ENCODE measurements at places on chromosomes 3 and 15. TPM values are rescaled to one million over a fixed set of nuclear protein-coding genes. Genes with fewer than 3 reads are reported as not detected.

Gene SSUH2
- total RNA-seq = 1.00 TPM

Gene MINAR1
- total RNA-seq = 0.03 TPM

Gene CLASP2
- total RNA-seq = 68.3 TPM

Gene ANP32A
- total RNA-seq = 118 TPM

Gene EPHB1
- 1.1 TPM for total RNA-seq

Gene ZNF620
- total RNA-seq = 1.0 TPM

Gene PRICKLE2
- 5.9 TPM for total RNA-seq

Gene PLCB2
- total RNA-seq = 7.7 TPM

Gene POPDC2
- total RNA-seq = 538 TPM

Gene C3orf62
- total RNA-seq = 2.6 TPM

DNA sequence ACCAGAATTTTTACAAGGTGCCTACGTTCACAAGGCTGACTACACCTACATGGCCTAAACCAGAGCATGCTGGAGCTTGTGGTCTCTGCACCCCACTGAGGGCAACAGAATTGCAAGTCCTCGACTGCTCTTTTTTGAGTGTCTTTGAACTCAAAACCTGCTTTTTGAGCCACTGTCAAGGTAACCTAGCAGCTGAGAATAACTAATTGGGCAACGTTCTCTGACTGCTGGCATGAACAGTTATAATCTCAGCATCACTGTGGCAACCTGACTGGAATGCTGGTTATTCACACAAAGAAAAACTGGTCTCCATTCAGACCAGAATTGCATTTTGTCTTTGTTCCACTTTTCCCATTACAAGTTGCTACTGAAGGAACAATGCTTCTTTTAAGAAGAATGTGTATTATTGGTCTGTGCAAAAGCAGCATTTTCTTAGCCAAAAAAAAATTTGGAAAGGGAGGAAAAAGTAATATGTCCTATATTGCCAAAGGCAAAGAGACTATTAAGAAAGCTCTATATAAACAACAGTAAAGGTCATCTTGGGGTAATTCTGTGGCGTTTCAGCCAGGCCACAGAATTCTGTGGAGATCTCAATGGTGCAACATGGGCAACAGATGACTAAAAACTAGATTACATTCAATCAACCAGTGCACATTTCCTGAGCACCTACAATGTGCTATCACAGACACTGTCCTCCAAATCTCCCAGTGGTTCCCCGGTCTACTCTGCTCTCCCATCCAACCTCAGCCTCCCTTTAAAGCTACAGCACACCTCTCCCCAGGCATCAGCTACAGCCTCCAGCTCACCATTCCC, 76.8 kb downstream of the TNIK start:
- no peak for DNase-seq

GRCh38 chr3:127645371-127646015, 16.5 kb downstream of the PODXL2 start:
- DNase-seq = no peak

GRCh38 chr3:21750831-21751391, at the start of gene ZNF385D:
Gene ZNF385D (minus strand): TSS chr3:21751210. CDS start chr3:21750916, 294 bp downstream.
- DNase-seq = peak; percentile 79

DNA sequence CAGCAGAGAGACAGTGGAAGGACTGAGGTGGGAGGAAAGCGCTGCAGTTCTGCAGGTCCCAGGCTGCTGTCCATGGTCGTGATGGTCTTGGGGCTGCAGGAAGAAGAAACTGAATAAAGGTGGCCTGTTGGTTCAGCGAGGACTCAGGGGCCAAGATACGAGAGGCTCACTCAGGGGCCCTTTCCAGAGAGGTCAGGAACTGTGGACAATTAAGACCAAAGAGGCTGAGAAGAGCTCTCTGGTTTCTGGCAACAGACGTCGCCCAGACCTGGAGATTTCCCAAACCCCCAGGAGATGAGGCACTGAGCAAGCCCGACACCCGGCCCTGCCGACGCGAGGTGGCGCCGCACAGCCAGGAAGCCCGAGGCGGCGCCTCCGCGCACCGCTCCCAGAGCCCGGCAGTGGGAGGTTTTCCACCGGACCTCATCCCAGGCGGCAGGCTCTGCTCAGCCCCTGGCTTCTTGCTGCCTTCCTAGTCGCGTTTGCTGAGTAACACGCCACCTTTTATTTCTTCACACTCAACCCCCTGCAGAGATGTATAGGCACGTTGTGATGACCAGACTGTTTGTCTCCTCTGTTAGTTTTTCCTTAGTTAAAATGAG, 56.4 kb upstream of the ARRDC4 start:
- DNase-seq = peak; percentile 86

GRCh38 chr3:96756516-96756915, 57.9 kb upstream of the EPHA6 start:
- no peak for DNase-seq

- no peak for DNase-seq
Measured at GRCh38 chr3:5115506-5116162, 6.5 kb upstream of the ARL8B start.

DNA sequence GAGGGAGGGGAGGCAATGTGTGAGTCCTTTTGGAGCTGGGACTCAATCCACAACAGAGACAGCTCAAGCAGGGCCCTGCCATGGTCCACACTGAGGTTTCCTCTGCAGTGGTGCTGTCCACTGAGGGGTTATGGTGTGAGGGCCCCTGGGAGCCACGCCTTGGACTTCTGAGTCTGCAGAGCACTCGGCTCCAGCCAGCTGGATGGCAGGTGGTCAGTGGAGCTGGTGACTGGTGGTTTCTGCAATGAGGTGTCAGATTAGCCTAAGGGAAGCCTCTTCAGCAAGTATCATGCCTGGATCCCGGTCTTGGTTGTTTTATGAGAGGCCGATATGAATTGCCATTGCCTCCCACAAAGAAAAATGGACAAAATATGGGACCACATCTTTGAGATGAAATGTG, 21.7 kb downstream of the LSM3 start:
- no peak for DNase-seq

DNA sequence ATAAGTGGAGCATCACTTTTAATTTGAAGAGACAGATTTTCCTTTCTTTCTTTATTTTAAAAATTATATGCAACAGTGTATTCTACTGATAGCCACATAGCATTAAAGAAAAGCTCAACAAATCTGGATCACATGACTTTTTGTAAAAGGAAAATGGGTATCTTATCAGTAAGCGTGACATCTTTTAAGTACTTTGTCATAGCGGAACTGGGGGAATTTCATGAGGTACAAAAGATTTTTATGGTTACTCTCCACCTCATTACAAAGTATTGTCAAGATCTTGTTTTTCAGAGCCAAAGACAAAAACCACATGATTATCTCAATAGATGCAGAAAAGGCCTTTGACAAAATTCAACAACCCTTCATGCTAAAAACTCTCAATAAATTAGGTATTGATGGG, 219.6 kb upstream of the ZPLD1 start:
- no peak for DNase-seq

DNA sequence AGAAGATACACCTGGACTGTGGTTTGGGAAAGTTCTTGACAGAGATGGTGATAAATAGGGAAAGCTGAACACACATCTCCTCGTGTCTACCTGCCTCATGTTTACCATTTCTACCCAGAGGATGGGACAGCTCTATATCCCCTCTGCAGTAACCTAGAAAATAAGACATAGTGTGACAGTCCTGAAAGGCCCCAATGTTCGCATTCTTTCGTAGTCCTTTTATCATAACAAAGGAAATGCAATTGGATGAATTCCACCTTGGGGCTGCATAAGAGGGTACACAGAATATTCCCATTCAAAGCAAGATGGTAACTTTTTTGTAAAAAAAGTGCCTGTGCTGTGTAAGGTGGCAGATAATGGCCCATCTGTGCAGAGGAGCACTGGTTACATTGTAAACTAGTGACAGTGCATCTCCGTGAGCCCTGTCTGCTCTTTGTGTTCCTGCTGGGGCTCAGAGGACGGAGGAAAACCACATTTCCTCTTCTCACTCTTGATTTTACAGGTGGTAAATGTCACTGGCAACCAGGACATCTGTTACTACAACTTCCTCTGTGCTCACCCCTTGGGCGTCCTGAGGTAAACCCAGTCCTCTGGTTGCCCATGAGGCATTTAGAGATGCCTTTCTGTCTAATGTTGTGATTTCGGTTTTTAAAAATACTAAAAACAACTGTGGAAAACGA, 74.3 kb downstream of the SIDT1 start:
- no peak for DNase-seq

DNA sequence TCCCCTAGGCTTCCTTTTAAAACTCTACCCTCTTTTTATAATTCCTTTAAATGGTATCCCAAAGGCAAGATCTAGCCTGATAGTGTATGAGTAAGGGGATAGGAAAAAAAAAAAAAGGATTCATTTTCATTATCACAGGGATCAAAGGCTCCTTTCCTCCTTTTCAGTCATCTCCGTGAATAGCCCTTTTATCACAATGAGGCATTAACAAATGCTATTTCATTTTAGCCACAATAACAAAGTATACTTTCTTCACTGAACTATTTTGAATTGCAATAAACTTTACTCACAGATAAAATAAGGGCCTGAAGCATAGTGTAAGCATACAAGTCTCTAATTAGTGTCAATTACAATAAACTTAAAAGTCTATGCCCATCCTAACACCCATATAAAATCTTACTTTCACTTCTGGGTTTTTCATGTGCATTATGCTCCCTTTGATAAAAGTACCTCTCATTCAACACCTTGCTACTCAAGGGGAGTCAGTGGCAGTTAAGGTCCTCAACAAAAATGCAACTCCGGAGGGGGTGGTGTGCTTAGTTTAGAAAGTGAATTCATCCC, 8.6 kb downstream of the HIGD1A start:
- no peak for DNase-seq

DNA sequence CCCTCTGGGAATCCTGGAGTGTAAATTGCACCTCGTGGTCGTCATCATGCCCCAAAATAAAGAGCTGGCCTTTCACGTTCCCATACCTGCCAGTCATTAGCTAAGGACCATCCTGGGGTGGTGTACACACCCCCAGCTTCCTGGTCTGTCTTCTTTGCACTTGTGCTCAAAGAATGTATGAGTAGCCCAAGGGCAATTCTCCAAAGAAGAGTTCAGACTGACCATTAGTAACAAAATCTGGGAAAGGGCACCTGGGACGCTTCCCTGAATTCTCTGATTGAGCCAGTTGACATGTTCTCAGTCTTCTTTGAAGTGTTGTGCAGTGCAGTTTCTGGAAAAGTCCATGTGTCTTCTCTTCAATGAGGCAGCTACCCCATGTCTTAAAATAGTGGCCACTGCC, 34.8 kb downstream of the FAM3D start:
- DNase-seq = no peak

GRCh38 chr15:58462547-58462946, 30.8 kb downstream of the LIPC start:
- no peak for DNase-seq

GRCh38 chr3:53282581-53282980, 26.8 kb upstream of the TKT start:
- DNase-seq = no peak

DNA sequence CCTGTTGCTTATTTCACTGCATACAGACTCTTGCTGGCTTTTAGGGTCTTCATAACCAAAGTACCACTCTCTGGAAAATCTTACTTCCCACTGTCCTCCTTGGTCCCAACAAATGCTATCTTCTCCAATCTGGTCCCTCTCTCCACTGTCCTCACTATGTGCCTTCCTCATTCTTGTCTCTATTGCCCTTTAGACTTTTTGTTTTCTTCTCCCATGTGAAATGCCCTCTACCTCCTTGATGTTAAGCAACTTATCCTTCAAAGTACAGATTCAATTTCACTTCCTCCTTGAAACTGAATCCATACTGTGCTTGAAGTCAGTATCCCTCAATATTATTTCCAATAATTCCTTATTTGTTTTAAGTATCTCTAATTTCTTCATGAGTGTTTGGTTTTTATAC, 60.8 kb downstream of the CGGBP1 start:
- DNase-seq = no peak

GRCh38 chr3:149343951-149344350, 10.5 kb upstream of the TM4SF18 start:
- no peak for DNase-seq

DNA sequence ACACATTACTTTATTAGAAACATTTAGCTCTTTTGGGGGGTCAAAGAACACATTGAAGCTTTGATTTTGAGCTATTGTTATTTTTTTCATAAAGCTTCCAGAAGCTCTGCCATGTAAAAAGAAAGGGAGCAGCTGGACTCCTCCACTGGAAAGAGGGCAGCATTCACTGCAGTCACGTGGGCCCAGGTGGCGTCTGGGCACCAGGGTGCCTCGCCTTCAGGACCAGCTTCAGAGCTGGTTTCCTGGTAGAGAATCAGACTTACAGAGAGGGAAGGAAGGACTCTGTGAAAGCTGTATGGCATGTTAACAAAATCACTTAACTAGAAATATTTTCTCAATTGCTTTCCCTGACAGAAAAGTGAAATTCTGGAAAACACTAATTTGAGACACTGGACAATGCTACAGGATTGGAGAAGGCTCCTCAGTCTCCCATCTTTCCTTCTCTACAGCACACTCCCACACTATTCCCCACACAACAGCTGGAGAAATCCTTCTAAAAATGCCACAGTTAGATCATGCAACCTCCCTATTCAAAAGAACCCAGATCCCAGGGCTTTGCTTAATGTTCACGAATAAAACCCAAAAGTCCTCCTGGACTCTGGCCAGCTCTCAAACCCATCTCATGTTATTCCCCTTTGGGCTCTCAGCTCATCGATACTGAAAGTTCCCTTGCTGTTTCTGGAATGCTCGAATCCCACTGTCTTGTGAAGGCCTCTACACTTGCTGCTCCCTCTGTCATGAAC, 83.2 kb downstream of the NFKBIZ start:
- no peak for DNase-seq

DNA sequence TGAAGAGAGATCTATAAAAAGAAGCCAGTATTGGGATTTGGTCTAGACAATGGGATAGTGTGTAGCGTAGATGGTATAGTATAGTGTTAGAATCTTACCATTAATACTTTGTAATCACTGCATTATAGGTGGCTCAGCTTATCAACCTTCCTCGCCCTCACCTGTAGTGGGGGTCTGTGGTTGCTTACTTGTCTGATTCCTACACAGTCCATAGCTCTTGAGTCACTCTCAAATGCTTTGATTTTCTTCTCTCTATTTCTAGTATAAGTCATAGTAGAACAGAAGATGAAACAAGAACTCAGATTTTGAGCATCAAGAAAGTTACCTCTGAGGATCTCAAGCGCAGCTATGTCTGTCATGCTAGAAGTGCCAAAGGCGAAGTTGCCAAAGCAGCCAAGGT, 115.2 kb downstream of the IL1RAP start:
- DNase-seq = no peak

DNA sequence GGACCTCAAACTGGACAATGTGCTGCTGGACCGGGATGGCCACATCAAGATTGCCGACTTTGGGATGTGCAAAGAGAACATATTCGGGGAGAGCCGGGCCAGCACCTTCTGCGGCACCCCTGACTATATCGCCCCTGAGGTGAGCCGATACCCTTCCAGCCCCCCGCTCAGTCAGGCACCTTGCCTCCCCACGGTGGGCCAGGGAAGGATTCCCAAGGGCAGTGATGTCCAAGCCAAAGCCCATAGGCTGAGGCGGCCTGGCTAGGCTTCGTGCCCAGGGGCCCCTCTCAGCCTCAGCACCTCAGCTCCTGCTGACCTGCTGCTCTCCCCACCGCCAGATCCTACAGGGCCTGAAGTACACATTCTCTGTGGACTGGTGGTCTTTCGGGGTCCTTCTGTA, 27.7 kb downstream of the PRKCD start:
- DNase-seq = no peak

- peak; percentile 77 for DNase-seq
Measured at GRCh38 chr3:52233968-52234367, 5.0 kb downstream of the TWF2 start.

- DNase-seq = no peak
Measured at GRCh38 chr15:60551781-60552161, 72.8 kb upstream of the ICE2 start.

- DNase-seq = no peak
Measured at GRCh38 chr3:122921791-122922651, 105.5 kb downstream of the SEMA5B start.

- no peak for DNase-seq
Measured at GRCh38 chr15:93800805-93801204, 430.6 kb upstream of the MCTP2 start.

Data from Right ventricle myocardium superior (tissue), 1 donor.